ENCODE measurements at places on chromosomes 2 and 18. TPM values are rescaled to one million over a fixed set of nuclear protein-coding genes. Genes with fewer than 3 reads are reported as not detected.

CCDC141 gene
- 27.0 TPM for total RNA-seq

DNA sequence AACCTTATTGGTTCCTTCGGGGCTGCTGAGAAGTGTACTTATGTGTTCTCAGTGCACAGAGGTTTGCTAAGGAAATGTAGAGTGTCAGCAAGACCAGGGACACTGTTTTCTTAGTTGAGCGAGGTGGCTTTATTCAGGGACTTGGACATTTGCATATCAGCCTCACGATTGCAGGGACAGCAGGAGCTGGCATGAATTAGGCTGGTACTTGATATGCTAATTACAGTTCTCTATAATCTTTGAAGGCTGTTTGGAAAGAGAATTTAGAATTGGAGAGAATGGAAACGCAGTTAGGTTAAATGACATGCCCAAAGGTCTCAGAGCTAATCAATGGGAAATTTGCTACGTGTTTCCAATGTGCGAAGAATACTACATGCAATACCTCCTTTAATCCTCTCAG is 18.7 kb upstream of the MTCL1 start:
- no peak for DNase-seq

GRCh38 chr2:101577173-101577572 is 102.3 kb upstream of the RFX8 start:
- DNase-seq, result no peak

GRCh38 chr18:44117821-44118220 is 562.9 kb upstream of the SETBP1 start:
- DNase-seq, result no peak

- no peak for DNase-seq
These were observed 35.5 kb upstream of the PTMA start for GRCh38 chr2:231672617-231673347.

Measured in naive thymus-derived CD8-positive, alpha-beta T cell (primary cell).